Stimulated activated CD4-positive, alpha-beta T cell treated with anti-CD3 and anti-CD28 coated beads, Interleukin-2, amount 100 ng/mL, for 48 hours (primary cell): ENCODE measurements at places on chromosomes 12 and 14.
A peak's percentile ranks its signal among the peaks of the same experiment; 100 is the strongest.

DNA sequence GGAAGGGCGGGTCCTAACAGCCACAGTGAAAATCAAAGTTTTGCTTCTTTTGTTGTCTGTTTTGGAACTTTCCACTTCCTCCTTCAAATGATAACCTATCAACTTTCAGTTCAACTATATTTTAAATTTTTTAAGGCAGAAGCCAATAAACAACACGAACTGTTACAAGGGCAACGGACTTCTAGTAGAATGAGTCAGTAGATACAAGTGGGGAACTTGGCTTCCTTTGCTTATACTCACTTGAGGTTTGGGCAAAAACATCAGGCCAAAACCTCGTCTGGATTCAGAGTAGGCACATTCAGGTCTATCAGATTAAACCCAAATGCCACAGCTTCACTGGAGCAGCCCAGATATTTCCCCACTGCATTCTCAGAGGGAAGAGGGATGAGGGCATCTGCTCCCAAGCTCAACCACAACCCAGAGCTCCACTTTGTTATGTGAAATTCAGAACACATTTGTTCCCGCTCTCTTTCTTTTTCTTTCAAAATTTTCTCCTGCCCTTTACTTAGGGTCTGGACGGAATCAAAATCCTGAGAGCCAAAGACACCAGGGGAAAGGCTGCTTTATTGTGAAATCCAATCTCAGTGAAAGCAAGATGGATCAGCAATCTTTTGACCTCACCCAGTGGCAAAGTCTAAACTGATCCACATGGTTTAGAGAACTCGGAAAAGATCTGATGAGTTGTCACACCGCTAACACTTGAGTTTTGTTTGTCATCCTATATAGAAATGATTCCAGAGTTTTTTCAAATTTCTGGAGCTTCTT lies 152.5 kb upstream of the BTG1 start:
- DNase-seq, result no peak

DNA sequence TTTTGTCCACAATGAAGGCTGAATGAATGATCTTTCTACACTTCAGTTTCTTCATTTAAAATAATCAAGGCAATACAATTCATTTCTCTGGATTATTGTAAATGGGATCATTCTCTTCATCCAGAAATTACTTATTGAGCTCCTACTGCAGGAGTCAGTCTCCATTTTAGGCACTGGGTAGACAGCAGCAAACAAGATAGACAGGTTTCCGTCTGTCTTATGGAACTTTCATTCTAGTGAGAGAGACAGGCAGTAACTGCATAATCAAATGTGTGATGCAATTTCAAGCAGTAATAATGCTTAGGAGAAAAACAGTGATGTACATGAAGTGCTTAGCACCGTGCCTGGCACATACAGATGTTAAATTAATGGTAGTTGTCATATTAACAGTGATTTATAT lies 118.9 kb downstream of the SUDS3 start:
- DNase-seq, result no peak

- DNase-seq, result no peak
Measured at GRCh38 chr14:92135269-92135668, 13.5 kb downstream of the CPSF2 start.

DNA sequence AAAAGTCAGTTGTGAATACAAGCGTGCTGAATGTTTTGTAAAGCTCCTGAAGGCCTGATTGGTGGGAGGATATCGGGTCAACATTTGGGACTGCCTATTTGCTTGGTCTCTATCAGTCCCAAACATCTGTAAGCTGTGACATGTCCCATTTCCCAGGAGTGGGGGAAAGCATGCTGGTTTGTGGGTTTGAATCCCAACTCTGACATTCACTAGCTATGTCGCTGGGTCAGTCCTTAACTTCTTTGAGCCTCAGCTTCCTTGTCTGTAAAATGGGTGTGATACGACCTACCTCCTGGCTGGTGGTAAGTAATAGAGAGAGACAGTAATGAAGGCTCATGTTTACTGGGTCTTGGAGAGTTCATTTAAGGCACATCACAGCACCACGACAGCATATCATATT lies 136.7 kb downstream of the CHST11 start:
- DNase-seq, result no peak

DNA sequence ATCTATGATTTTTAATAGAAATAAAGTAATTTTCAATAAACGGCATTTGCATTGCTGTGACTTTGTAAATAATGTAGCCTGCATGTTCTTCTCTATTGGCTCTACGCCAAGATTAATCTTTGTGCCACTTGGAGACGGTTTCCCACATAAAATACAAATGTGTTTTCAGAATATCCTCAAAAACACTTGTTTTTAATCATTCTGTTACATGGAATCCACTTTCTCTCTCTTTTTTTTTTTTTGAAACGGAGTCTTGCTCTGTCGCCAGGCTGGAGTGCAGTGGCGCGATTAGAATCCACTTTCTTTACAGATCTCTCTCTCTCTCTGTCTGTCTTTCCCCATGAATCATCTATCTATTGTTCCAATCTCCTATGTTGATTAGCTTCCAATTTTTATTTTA lies 22.8 kb upstream of the SSPN start:
- DNase-seq, result no peak

GRCh38 chr12:44511289-44511688 lies 364.8 kb downstream of the NELL2 start:
- no peak for DNase-seq

DNA sequence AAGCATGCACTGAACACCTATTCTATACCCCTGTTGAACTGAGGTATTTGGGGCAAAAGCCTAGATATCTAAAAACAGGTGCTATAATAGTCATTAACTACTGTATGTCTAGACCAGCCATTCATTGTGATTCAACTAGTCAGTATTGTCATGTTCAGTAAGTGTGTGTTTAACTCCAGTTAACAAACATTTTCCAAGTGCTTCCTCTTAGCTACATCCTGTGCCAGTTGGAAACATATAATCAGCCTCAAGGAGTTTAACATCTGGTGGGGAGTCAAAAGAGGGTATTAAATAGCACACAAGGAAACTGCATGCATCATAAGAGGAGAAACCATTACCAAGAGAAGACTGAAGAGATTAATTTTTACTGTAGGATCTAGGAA lies 20.4 kb downstream of the TMTC1 start:
- DNase-seq, result no peak

- no peak for DNase-seq
Measured at GRCh38 chr12:25789541-25789944, 168.9 kb upstream of the RASSF8 start.

DNA sequence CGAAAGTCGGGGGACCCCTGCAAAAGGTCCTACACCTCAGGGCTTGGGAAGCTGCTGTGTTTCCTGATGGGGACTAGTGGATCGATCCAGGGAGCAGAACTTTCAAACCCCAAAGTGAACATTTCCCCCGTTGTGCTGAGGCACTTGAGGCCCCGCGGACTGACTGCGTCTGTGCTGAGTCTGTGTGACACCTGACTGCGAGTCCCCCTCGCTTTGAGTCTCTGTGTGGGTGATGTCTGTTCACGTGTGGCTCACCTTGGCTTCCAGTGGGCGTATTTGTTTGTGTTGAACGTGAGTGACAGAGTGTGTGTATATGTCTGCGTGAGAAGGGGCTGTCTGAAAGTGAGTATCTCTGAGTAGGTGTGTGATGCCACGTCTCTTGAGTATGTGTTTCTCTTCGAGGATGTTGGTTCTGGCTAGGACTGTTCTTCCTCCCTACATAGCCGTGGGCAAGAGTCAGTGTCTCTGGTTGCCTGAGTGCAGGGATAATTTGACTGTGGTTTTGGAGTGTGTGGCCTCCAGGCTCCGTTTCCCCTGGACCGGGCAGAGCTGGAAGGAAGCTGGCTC lies 1.3 kb downstream of the TEAD4 start:
- peak; percentile 7 for DNase-seq
